ENCODE measurements at places on chromosomes 2 and 18.

- no peak for DNase-seq
Measured at GRCh38 chr2:211429256-211429920, 873.0 kb downstream of the CPS1 start.

DNA sequence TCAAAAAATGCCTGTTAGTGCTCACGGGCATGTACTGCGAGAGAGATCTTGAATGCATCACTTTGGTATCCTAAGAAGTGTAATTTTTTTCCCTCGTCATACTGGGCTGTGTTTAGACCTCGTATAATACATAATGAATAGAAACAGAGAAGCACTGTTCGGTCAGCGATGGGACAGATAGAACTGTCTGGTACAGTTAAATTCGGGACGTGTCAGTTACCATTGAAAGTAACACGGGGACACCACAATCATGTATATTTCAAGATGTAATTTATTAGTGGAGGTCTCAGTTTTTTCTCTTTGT is 1.8 kb downstream of the PKP4 start:
- DNase-seq: no peak

DNA sequence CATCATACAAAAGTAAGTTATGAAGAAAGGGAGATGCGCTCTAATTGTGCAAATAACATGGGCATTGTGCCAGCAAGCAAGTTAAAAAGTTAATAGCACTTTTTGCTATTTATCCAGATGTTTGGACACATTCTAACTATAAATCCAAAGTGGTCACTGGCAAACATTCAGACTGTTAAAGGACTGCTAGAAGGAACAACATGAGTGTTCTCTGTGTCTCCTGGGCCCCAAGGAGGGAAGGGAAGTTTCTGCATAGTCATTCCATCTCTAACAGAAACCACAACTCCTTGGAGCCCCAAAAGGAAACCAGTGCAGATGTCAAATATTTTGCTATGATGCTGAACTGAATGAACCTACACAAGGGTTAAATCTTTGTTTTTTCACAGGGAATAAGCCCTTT is 213.3 kb upstream of the HNRNPA3 start:
- no peak for DNase-seq

DNA sequence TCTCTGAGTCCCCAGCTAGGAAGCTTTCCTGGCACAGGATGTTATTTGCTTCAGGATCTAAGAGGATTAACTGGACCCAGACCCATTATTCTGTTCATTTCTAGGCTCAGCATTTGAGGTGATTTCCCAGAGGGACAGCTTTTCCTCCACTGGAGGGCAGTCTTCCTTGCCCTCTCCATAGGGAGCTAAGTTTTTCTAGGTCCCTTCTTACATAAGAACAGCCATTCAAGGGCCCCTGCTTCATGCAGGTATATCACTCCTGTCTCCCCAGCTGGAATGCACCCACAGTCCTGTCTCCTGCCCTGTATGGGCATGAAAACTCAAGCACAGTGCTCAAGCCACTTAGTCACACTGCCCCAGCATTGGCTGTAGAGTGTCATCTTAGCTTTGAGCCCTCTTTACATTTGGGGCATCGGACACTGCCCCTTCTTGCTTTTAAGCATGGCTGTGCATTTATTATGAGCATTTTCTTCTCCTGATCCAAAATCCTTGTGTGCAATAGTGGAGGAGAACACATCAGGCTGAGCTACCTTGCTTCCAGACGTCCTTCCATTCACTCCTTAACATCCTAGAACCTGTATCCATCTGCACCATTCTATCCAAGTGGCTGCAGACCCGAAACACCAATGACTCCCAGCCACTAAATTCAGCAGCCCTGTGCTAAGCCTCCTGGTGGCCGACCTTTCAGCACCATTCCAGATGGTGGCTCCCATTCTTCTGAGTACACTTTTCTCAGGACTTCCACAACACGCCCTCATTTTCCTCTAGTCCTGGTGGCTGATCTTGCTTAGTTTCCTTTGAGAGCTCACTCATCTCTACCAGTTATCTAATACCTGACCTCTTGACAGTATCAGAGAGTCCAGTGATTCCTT is 80.0 kb downstream of the COPS8 start:
- no peak for DNase-seq

- DNase-seq: no peak
Measured at GRCh38 chr2:222707689-222708273, 36.3 kb downstream of the MOGAT1 start.

DNA sequence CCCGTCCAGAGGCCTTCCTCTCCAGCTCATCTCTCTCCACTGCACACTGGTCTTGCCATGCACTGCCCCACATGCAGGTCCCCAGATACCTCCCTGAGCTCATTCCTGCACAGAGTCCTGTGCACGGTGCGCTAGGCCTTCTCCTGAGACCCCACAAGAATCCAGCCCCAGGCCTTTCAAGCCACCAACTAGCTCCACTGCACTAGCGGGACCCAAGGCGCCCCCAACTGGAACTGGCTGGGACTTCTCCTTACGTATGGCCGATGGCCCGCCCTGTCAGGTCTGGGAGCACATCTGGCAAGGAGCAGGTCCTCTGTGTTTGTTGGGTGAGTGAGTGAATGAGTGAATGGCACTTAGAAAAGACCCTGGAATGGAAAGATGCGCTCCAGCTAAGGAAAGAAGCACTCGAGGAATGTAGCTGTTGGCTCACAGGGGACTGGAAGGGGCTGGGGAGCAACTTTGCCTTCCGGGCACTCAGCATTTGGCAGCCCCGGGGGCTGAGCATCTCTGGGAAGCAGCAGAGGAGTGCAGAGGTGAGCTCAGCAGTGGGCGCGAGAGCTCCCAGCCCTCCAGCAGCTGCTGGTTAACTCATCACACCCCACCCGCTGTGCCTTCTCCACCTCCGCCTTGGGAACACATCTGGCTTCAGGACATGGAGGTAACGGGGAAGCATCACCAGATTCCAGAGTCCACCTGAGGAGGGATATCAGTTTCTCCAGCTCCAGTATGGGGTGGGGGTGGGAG is 223.1 kb downstream of the GLI2 start:
- no peak for DNase-seq

DNA sequence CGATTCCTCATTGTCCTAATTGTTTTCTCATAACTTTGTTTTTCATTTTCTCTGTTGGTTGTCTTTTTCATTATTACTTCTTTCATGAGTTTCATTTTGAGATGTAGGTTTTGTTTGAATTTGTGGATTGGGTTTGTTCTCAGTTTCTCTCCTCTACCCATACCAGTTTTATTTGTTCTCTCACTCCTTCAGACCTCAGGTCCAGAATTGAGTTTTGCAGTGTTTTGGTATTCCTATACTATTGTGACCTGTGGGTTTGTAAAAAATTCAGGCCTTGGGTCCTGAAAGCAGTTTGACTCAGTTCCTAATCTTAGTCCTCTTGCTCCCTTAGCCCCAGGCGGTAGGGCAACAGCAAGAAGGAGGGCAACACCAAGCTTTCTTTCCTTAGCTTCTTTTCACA is 28.3 kb upstream of the UBE2E3 start:
- no peak for DNase-seq

- no peak for DNase-seq
Measured at GRCh38 chr2:66575625-66576310, 140.8 kb downstream of the MEIS1 start.

DNA sequence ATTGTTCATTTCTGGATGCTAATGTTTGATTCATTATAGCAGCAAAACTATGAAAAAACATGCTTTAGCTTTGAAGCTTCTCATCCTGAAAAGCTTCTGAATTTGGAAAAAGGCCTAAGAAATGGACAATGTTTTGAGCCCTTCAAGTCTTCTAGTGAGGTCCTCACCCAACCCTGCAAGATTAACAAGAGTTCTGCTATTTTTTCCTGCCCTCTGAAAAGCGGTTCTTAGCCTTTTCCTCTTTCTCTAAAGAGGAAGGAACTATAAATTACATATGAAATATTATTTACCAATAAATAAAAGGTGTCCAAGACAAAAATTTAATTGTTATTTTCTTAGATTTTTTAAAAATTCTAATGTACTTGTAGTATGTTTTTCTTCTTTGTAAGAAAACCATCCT is 19.9 kb upstream of the CDH19 start:
- no peak for DNase-seq

GRCh38 chr18:31586616-31587015 is 5.1 kb upstream of the TTR start:
- DNase-seq: no peak

GRCh38 chr2:11581124-11581796 is 47.4 kb downstream of the GREB1 start:
- DNase-seq: no peak

GRCh38 chr2:3127710-3128109 is 249.9 kb downstream of the EIPR1 start:
- peak; percentile 54 for DNase-seq

GRCh38 chr2:52821631-52822030 is 946.0 kb upstream of the CHAC2 start:
- DNase-seq: no peak

Measured in tibial artery (tissue), 4 donors.